ENCODE measurements at places on chromosomes 13 and 19.

GRCh38 chr13:41495044-41495443, 37.7 kb downstream of the RGCC start:
- no peak for DNase-seq

- DNase-seq = no peak
Measured at GRCh38 chr13:27765650-27766049, 26.6 kb upstream of the GSX1 start.

DNA sequence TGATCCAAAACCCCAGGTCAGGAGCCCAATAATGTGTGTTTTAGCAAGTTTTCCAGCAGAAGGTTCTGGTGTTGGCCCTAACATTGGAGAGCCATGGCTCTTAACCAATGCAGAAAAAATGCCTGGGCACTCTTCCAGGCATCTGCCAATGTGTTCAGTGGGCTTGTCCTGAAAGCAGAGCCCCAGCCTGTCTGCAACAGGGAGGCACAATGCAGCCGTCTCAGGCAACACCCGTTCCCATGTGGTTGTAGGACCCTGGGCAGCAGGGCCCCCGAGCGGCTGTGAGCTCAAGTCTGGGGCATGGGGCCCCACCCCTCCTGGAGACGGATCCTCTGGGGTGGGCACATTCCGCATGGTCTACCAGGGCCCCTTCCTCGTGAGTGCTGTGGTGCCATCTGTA, 58.1 kb upstream of the SIAH3 start:
- no peak for DNase-seq

DNA sequence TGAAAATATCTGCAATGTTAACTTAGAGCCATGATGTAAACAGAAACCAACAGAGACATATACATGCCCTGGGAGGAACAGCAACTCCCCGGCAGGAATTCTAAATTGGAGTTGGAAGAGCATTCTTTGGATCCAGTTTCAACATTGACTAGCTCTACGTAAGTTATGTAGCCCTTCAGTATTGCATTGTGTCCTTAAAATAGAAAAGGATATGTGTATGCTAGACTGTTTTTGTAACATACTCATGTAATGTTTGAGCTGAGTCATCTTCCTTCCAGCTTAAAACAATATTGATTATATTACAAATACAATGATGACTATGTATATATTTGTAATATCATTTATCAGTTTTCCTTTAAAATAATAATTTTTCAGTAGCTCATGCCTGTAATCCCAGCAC, 1422.2 kb upstream of the PCDH20 start:
- no peak for DNase-seq

DNA sequence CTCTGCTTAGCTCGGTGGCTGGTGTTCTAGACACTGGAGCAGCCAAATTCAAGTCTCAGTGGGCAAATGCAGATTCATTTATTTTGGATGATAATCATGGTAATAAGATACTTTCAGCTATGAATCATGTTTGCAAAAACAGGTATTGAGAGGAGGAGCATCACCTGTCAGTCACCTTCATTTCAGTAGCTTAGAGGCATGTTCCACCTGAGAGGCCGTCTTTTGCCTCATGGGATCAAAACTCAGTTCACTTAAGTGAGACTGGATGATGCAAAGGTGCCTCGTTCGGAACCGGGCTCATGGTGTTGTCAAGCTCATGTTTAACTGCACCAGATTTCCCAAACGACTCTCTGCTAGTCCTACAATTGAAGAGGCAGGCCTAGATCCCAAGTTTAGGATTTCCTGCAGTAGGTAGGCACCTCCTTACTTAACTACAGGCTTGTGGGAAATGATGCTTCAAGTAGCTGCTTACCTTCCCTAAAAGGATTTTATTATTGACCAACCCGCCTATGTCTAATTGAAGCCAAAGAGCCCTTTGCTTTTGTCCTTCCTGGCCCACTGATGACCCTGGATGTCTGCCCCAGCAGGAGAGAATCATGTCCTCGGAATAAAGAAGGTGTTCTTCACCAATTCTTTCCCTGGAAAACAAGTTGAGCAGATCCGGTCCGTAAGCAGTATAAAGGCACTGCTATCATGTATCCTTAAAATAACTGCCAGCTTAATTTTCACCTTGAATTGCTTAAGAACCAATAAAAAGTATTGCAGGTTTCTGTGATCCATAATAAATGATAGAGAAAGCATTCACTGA, 60.0 kb downstream of the ZAR1L start:
- DNase-seq = no peak

All from CD4-positive, alpha-beta memory T cell (primary cell).